ENCODE measurements at places on chromosomes 2 and 18. TPM values are rescaled to one million over a fixed set of nuclear protein-coding genes. Genes with fewer than 3 reads are reported as not detected.
A peak's percentile ranks its signal among the peaks of the same experiment; 100 is the strongest.

Gene PSMG2
- 50.3 TPM for total RNA-seq

DNA sequence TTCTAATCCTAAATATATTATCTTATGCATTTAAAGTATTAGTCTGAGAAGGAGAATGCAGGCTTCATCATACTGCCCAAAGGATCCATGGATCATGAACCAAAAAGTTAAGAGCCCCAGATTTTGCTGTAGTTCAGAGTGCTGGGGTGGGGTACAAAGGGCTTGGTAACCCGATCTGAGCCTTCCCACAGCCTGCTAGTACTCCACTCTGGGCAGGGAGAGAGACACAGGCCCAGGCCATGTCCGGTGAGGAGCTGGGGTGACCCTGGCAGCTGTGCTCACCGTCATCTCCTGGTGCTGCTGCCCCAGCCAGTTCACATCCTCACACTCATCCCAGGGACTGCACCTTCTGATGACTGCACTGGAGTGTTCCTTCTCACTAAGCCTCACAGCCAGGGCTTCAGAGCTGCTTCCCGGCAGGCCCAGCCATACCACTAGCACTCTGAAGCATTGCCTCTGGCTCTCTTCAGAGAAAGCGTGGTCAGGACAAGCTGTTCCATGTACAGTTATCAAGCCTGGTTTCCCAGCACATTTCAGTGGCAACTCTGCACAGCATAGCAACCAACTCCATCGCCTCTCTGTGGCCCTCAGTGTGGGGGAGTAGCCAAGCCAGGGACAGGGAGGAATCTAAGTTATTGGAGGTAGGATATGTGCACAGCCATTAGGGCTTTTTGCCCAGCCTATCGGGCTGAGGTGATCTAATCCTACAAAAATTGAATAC is 189.0 kb upstream of the CTAGE1 start:
- no peak for DNase-seq

DNA sequence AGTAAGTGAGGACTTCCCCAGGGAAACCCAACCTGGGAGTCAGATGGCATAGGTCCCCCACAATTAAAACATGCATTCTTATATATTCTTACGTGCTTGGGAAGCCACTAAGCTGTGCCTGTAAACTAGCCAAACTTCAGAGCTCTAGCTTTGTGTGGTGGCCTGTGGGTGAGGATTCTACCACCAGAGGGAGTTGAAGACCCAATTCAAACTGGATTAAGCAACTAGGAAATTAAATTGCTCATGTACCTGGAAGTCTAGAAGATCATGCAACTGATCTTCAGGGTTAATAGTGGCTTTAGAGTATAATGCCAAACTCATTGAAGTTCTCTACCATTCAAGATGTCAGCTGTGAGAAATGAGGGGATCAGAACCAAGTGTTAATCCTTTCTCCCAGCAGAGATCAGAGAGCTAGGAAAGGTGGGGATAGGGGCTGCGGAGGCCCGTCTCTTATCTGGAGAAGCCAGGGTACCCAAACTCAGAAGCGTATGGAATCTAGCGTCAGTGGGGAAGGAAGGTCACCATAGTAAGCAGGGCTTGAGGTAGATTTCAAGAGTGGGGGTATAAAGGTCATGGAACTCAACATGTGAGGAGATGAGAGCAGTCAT is 53.2 kb upstream of the CCDC85A start:
- no peak for DNase-seq

Gene CAVIN2
- 0.40 TPM for total RNA-seq

GRCh38 chr18:477565-477964 is 22.9 kb downstream of the COLEC12 start:
- DNase-seq: peak; percentile 16

- DNase-seq: no peak
These were observed 333.7 kb downstream of the DYSF start for GRCh38 chr2:71787108-71787415.

DNA sequence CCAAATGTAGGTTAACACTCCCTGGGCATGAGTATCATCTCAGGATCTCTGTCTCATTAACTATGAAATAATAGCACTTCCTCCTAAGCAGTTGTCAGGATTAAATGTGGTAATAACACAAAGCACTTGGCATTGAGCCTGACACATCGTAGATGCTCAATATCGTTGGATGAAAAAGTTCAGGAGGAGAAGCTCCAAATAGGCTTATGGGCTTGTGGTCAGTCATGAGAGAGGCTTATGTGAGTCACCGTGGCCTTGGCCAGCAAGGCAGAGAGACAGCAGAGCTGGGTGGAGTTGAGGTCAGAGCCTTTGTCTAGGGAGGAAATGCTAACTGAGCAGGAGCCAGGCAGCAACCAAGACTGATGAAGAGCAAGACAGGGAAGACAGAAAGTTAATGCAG is 68.3 kb upstream of the PPM1B start:
- no peak for DNase-seq

Data from T-cell (primary cell).